ENCODE measurements at places on chromosomes 12 and 14.

DNA sequence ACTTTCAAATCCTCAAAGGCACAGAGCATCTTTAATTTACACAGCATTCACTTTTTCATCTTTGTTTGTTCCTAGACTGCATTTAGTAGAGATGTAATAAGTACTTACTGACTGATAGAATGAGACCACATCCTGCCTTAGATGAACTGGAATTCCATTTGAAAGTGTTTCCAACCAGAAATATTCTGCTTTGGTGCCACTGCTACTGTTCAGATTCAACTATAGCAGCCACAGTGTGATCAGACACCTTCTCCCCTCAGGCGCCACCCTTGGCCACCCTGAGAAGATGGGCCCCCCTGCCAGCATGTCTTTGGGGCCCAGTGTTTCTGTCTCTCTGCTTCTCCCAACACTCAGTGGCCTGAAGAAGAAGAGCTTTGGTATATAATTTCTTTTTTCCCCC lies 449.1 kb downstream of the RAD51B start:
- DNase-seq: no peak

GRCh38 chr12:7060353-7060954 lies at the start of gene C1S:
Gene C1S, plus strand, starts transcription at chr12:7060718. Its CDS starts 1,195 bp downstream, at chr12:7061913.
- peak; percentile 79 for DNase-seq

- no peak for DNase-seq
Observed at GRCh38 chr12:106254724-106255123, 6.9 kb upstream of the CKAP4 start.

DNA sequence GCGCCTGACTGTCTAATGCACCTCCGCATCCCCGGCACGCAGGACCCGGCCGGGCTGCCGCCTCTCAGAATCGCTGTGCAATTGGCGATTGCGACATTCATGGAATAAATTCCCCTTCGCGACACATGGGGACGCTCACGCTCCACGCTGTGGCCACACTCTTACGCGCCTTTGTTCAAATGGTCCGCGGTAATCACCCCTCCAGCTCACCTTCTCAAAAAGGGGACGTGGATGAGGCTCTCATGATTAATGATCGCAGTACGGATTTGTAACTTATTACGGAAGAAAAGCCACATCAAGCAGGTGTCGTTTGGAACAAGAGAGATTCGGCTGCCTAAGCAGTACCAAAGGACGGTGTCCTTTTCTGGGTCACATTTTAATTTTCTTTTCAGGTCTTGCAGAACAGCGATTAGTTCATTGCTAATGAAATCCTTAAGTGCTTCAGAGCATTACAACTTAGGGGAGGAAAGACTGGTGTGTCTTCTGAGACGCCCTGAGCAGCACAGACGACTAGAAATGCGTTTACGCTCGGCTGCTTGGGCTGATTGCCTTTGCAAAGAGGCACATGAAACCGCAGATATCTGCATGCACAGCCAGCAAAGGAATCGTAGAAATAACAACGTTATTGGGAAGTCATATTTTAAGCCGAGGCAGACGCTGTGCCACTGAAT lies 37.3 kb upstream of the ADGRD1 start:
- DNase-seq: peak; percentile 79

- DNase-seq: no peak
Observed at GRCh38 chr12:5771756-5772155, 173.3 kb downstream of the ANO2 start.

- no peak for DNase-seq
Observed at GRCh38 chr12:47107926-47108325, 28.2 kb upstream of the AMIGO2 start.

GRCh38 chr12:25896981-25897380 lies 61.5 kb upstream of the RASSF8 start:
- DNase-seq: no peak

DNA sequence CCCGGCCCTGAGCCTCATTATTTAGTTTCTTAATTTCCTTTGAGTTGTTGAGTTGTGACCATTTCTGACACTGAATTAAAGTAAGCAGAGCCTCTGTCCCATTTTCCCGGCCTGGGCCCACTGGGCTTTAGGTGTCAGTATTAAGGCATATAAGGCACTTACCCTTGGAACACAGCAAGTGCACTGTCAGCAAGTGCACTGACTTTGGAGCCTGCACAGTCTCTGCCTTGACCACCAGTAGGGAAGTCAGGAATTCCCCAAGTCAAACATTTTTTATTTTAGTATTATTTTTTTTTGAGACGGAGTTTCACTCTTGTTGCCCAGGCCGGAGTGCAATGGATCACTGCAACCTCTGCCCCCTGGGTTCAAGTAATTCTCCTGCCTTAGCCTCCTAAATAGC lies 56.6 kb downstream of the MAX start:
- DNase-seq: no peak

DNA sequence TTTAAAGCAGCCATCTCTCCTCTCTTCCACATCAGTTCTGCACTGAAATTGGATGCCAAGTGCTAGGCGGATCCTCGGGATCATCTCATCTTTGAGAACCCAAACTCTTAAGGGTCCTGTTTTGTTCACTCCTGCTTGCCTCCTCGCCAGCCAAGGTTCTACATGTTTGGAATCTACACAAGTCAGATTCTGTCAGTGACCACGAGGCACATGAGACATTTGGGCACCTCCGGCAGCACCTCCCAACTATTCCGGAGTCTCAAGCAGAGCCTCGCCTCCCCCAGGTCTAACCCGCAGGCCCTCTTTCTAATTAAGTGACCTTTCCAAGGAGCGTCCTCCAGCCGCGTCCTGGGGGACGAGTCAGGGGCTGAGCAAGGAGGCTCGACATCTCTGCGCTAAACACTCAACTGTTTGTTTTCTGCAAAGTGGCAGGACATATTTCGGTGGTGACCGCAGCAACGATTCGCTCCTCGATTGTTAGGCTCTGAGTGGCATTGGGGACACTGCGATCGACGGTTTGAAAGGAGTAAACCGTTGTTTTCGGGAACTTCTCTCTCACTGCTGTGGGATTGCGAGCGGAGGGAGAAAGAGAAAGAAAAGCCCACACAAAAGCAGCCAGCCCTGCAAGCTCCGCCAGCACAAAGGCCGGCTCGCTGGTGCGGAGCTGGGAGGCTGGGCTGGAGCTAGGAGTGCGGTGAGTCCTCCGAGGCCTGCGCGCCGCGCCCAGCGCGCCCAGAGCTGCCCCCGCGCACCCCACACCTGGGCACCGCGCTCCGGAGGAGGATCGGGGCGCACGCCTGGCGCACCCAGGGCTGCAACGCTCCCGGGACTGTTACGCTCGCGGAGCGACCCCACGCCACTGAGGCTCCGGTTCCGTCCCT lies 640 bp downstream of the ARMH4 start:
- DNase-seq: peak; percentile 60
